ENCODE measurements at places on chromosomes 1 and 21. TPM values are rescaled to one million over a fixed set of nuclear protein-coding genes. Genes with fewer than 3 reads are reported as not detected.

- peak overlapping the region; percentile 98 for H3K27ac ChIP-seq
- H3K4me3 ChIP-seq: peak overlapping the region; percentile 43
- H3K36me3 ChIP-seq: no peaks in the 10 kb centered on the region
- peak; percentile 72 for DNase-seq
- peaks cover 29% of the 10 kb centered on the region for H3K4me1 ChIP-seq
- H3K27me3 ChIP-seq: no peaks in the 10 kb centered on the region
Measured at GRCh38 chr1:61076728-61077675, 5.4 kb upstream of the NFIA start.

GRCh38 chr1:162709870-162710269, 77.6 kb downstream of the DDR2 start:
- DNase-seq: no peak
- peaks cover 8% of the 10 kb centered on the region for H3K36me3 ChIP-seq
- H3K27me3 ChIP-seq: no peaks in the 10 kb centered on the region
- no peaks in the 10 kb centered on the region for H3K4me1 ChIP-seq
- no peak overlapping the region for H3K4me3 ChIP-seq
- peak overlapping the region; percentile 67 for H3K27ac ChIP-seq

Gene OR6N1
- not detected for total RNA-seq

- no peaks in the 10 kb centered on the region for H3K36me3 ChIP-seq
- H3K27me3 ChIP-seq: no peaks in the 10 kb centered on the region
- H3K4me3 ChIP-seq: no peak overlapping the region
Measured at GRCh38 chr1:116763787-116764465, 9.7 kb downstream of the CD2 start.

DNA sequence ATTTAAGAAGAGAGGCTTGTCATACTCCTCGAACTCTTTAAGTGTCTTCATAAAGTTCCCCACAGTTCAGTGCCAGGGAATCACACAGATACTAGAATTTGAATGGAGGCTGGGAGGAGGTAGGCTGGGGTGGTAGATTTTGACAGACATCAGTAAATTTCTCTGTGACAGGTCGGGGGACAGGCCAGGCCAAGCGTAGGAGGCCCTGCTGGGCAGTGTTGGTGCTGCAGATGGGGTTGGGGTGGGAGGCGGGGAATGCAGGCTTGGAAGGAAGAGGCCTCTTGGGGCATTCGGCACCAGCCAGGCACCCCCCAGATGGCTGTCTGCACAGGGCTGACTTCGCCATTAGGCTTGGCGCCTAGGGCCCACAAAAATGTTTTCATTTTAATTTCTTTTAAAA, 84.0 kb downstream of the MAN1C1 start:
- DNase-seq: no peak
- H3K27ac ChIP-seq: no peak overlapping the region
- H3K36me3 ChIP-seq: no peaks in the 10 kb centered on the region
- H3K4me3 ChIP-seq: no peak overlapping the region
- peaks cover 79% of the 10 kb centered on the region for H3K4me1 ChIP-seq

Gene DNM3
- total RNA-seq: 13.7 TPM

GRCh38 chr1:99516141-99516540, 129.8 kb upstream of the PALMD start:
- no peaks in the 10 kb centered on the region for H3K4me1 ChIP-seq
- H3K36me3 ChIP-seq: no peaks in the 10 kb centered on the region
- DNase-seq: no peak

All from tibial nerve (tissue), 4 donors.